ENCODE measurements at places on chromosomes 6 and 20. TPM values are rescaled to one million over a fixed set of nuclear protein-coding genes. Genes with fewer than 3 reads are reported as not detected.

CDSN gene
- not detected for total RNA-seq

GATA5 gene
- 53.2 TPM for total RNA-seq

CCN6 gene
- 3.0 TPM for total RNA-seq

OR2J3 gene
- total RNA-seq = not detected

PHACTR1 gene
- total RNA-seq = 0.05 TPM

MAP7 gene
- total RNA-seq = 1.8 TPM

MYT1 gene
- total RNA-seq = 0.41 TPM

All from Panc1 (cell line).